ENCODE measurements at places on chromosomes 5 and 9.

GRCh38 chr5:1315018-1315708 lies 20.3 kb upstream of the TERT start:
- no peak for DNase-seq

DNA sequence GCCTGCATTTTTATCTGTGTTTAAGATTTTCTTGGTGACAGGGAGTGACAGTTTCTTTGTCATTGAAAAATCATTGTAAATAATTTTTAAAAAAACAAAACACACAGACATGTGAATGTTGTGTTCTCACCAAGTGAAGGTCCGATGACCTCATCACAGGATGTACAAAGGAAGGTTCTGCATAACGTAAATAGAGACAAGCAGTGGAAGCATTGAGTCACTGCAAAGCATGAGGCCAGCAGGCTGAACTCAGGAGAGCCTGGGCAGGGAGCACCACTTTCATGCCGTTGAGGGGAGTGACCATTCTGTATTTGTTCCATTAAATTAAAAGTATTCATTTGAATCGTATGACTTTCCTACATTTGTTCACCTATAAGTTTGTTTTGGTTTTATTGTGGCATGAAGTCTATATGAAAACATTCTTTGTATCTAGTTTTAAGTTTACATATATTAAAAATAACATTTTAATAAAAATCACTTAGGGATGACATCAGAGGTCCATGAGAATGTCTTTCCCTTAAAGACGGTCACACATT lies 70.4 kb upstream of the TLE1 start:
- peak; percentile 85 for DNase-seq

DNA sequence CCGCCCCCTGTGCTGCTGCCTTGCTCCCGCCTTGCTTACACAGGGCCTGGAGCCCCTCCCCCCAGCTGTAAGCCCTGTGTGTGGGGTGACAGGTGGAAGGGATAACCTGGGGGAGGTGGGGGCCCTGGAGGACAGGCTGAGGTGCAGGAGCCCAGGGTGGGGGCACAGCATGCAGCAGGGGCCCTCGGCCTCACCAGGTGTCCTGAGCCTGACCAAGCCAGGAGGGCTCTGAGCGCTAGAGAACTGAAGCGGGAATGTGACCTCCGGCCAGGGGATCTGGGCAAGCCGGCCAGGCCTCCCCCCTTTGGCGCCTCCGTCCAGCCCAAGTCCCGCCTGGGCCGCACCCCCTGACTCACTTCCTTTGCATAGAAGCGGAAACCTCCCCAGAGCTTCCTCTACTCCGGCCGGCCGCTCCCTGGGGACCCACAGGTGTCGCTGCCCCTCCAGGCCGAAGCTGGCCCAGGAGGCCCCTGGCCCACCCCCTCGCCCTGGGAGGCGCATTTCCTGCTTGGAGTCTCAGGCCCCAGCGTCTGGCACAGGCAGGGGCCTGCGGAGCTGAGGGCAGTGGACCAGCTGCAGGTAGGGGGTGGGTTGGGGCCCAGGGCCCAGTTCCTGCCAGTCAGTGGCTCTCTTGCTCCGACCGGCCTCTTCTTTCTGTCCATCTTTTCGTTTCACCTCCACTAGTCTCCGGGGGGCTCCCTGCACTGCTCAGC lies at the start of gene TOR4A:
TSS of gene TOR4A (plus strand) at position 398 of the 713 bp plus-strand sequence. CDS start 964 bp downstream, outside the sequence.
- peak; percentile 46 for DNase-seq

- DNase-seq: no peak
Measured at GRCh38 chr5:149118463-149118862, 22.8 kb upstream of the ABLIM3 start.

DNA sequence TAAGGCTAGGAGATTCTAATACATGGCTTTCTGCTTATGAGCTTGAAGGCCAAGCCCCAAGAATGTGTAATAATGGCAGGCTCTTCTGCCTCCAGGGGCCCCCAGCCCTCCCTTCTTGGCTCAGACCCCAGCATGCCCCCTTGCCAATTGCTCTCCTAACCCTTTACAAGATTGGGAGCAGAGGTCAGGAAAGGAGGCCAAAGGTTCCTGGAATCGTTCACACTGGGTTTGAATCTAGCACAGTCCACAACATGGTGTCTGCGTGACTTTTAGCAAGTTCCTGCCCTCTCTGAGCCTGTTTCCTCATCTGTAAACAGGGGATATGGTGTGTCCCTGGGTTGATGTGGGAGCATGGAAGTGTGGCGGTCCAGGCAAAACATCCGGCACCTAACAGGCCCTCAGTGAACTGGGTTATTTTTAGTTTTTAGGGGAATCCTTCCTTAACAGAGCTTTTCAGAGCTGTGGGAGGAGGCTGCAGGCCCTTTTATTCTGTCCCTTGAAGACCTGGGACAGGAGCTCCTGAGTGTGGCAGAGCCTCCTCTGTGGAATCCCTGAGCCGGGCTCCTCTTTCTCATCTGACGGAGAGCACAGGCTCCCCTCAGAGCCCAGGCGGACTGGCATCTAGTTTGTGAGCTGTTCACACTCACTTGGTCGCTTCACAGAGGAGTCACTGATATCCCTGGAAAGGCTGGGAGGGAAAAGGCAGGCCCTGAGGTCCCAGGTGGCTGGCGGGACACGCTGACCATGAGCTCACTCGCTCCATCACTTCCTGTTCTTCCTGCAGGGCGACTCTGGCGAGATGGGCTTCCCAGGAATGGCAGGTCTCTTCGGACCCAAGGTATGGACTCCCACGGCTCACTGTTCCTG lies 23.4 kb upstream of the ORM1 start:
- DNase-seq: no peak

DNA sequence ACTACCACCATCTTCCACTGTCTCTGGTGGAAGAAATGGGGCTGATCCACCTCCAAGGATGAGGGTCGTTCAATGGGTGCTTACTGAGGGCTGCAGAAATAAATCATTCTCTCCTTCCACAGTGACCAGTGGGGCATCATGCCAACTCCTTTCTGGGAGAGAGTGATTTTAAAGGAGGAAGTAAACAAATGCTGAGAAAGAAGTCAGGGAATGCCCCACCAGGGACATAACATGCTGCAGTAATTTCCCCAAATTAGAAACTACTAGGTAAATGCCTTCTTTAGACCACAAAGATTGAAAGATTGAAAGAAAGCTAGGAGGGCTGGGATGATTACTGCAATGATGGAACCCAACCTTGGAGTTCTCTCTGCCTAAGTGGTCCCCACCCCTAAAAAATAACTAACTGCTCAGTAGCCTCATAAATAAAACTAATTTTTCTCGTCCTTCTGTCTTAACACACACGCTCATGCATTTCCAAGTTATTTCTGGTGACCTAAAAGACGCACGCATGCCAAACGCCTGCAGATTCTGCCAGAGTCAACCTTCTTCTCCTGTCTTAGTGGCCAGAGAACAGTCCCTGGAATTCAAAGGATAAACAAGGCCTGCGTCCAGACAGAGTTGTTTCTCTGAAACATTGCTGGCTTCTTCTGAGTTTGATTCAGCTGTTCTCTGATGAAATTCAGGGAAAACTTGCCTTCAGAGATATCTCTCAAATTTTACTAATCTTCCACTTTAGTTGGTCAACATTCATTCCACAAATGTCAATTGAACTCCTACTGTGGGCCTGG lies 250.0 kb downstream of the NR3C1 start:
- DNase-seq: no peak

GRCh38 chr5:56319526-56320181 lies 86.5 kb upstream of the ANKRD55 start:
- no peak for DNase-seq

GRCh38 chr5:174317256-174317894 lies 271.9 kb downstream of the NSG2 start:
- peak; percentile 27 for DNase-seq

- no peak for DNase-seq
Measured at GRCh38 chr5:33074548-33074947, 363.4 kb downstream of the NPR3 start.

DNA sequence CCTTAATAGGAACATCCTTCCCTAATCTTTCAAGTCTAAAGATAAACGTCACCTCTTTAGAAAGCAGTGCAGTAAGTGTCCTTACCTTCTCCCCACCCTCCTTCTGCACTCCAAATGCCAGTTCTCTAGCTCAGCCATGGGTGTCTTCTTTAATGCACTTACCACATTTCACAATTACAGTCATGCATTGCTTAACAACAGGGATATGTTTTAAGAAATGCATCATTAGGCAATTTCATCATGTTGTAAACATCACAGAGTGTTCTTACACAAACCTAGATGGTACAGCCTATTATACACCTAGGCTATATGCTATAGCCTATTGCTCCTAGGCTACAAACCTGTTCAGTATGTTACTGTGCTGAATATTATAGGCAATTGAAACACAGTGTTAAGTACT lies 91.2 kb downstream of the RFX3 start:
- DNase-seq: no peak

DNA sequence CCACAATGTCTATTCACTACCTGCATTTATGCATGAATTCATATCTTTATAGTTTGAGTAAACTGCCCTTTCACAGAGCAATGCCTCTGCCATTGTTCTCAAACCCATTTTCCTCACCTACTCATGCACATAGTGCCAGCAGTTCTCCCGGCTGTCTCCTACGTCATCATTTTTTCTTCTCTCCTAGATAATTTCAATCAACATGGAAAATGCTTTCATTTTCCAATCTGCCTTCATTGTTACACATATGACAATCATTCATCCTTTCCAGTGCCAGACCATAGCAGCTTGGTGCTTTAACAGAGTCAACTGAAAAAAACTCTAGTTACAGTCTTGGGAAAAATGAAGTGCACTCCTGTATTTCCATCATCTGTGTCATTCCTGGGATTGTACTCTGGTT lies 514.8 kb upstream of the CTNND2 start:
- no peak for DNase-seq

DNA sequence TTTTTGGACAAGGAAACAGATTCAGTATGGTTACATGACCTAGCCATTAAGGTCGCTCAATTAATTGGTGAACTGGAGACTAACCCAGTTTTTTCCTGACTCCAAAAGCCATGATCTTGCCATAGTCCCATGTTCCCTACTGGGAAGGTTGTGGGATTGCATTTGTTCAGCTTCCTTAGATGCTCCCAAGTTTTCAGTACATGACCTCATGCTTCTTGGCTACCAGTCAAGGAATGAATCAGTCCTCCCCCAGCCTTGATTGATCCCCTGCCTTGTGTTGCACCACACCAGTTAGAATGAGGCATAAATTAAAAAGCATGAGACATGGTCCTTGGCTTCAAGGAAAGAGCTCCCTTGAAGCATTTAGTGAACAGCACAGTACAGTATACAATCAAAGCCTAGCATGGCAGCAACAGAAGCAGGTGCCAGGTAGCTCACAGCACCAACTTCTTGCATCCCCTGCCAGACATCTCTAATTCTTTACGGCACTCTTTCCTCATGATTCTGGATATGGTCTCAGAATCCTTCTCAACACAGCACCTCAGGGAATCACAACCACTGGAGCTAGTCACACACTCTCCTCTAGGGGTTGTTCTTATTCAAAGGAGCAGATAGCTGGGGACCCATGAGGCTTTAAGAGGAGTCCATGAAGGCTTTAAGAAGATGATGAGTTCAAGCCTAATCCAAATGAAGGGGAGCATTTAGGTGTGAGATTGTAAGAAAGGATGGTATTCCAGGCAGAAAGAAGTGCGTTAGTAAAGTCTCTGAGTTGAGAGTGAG lies 295.5 kb upstream of the CLINT1 start:
- DNase-seq: peak; percentile 92

GRCh38 chr9:16150938-16151650 lies 598.3 kb downstream of the CCDC171 start:
- no peak for DNase-seq

GRCh38 chr5:13955896-13956295 lies 11.4 kb upstream of the DNAH5 start:
- DNase-seq: no peak

- no peak for DNase-seq
Measured at GRCh38 chr9:109787735-109788134, 7.7 kb downstream of the PALM2AKAP2 start.

DNA sequence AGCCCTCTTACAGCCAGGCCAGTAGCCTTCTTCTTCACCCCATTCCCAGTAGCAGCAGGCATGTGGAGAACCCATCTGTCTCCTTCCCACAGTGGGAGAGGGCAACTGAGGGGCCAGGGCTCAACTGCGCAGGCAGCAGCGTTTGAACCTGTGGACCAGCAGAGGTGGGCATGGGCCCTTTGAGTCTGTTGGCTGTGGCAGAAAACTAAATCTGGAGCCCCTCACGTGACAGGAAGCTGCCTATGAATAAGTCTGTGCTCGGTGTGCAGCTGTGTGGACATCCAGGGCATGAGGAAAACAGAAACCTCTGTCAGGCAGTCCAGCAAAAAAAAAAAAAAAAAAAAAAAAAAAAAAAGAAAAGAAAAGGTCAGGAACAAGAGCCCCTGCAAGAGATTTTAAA lies 189.2 kb upstream of the NR3C1 start:
- DNase-seq: no peak

DNA sequence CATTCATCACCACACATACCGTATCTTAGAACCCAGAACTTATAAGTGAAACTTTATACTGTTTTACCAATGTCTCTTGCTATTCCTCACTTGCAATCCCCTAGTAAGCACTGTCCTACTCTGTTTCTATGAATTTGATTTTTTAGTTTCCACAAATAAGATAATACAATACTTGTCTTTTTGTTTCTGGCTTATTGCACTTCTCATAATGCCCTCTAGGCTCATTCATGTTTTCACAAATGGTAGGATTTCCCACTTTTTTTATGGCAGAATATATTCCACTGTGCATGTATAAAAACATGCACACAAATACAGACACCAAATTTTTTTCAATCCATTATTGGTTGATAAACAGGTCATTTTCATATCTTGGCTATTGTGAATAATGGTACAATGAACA lies 1742.3 kb upstream of the NUDT12 start:
- DNase-seq: no peak

DNA sequence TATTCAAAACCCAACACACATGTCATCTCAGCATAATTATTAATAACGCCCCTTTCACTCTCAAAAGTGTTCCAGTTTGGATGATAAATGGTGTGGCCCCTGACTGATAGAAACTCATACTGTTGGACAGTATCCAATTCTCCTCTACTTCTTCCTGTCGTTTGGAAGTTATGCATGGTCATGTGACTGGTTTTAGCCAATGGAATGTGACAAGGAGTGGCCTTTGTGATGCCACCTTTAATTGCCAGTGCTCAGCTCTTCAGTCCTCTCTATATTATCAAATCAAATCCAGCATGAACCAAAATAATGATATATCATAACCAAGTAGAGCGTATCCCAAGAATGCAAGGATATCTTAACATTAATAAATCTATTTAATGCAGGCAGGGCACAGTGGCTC lies 117.8 kb upstream of the SPIN1 start:
- DNase-seq: no peak

DNA sequence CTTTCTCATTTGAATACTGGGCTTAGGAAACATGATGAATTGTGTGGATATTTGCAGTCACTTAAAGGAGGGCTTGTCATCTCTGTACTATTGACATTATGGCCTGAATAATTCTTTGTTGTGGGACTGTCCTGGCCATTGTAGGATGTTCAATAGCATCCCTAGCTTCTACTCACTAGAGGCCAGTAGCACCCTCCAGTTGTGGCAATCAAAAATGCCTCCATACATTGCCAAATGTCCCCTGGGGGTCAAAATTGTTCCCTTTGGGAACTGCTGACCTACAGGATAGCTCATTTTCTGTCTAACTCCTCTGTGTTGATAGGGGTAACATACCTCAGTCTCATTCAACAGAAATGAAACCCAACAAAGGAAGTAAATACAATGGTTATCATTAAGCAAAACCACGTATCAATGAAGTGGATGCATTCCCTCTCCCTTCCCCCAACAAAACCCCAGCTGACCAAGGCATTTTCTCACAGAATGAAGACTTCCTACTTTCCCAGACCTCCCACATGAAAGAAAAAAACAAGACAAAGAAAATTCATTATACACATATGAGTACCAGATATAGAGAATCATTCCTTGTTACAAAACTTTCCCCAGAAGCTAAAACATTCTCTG lies 18.1 kb downstream of the FYB1 start:
- no peak for DNase-seq

- no peak for DNase-seq
Measured at GRCh38 chr9:14348373-14349145, 34.6 kb upstream of the NFIB start.

All from kidney glomerular epithelial cell (primary cell).